ENCODE measurements at places on chromosomes 11 and 22.
A peak's percentile ranks its signal among the peaks of the same experiment; 100 is the strongest.

- no peak overlapping the region for H3K4me3 ChIP-seq
- DNase-seq, result no peak
- H3K36me3 ChIP-seq, result peaks cover 24% of the 10 kb centered on the region
- no peak overlapping the region for H3K27ac ChIP-seq
Observed at GRCh38 chr11:36110668-36111410, 167.0 kb downstream of the LDLRAD3 start.

- no peaks in the 10 kb centered on the region for H3K4me1 ChIP-seq
- H3K36me3 ChIP-seq, result no peaks in the 10 kb centered on the region
- H3K27ac ChIP-seq, result no peak overlapping the region
- H3K4me3 ChIP-seq, result no peak overlapping the region
Observed at GRCh38 chr22:48171271-48171691, 1408.8 kb downstream of the TBC1D22A start.

DNA sequence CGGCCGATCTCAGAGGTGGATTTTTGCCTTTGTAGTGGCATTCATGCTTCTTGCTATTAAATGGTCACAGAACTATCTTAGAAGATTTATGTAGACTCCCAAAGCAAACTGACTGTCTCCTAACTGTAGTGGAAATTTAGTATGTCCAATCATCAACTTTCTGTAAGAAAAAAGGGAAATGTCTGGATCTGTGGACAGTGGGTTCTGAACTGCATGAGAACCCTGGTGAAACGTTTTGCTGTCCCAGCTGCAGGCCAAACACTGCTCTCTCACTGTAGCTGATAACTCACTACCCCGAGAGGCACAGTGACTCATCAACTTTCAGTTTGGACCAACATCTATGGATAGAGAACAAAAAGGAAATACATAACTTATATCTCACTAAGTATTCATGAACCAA, 387.1 kb downstream of the SOX6 start:
- H3K27me3 ChIP-seq, result no peaks in the 10 kb centered on the region
- DNase-seq, result no peak
- H3K4me3 ChIP-seq, result no peak overlapping the region
- H3K27ac ChIP-seq, result peak overlapping the region; percentile 91
- H3K36me3 ChIP-seq, result peaks cover 7% of the 10 kb centered on the region

DNA sequence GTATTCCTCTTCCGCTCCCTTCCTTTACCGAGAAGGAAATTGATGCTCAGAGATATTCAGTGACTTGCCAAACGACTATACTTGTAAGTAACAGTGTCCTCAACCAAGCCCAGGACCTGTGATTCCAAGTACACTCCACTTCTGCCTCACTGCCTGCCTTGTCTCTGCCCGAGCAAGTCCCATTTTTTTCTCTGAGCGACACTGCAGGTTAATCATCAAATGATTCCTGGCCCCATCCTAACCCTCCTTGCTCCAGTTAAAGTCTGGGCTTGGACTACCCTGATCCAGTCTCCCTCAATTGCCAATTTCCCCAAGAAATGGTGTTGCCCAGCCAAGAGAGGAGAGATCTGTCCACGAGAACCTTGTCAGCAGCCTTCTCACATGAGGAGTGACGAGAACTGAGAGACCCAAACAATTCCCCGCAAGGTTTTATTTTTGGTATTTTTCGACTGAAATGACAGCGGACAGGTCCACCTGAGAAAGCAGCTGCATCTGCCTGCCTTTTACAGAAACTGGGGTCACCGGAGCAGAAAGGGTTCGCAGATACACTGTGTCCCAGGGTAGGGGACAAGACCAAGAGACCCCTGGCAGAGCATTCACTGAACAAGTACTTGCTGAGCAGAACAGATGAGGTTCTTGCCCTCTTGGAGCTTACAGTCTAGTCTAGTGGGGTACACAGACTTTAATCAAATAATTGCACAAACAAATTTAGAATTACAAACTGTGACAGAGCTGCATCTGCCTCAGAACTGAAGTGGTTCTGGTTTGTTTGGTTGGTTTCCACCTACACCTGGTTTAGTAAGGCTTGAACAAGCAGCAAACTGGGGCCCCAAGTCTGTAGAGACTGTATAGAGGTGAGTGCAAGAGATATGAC, 11.4 kb downstream of the POU2AF1 start:
- peaks cover 15% of the 10 kb centered on the region for H3K4me1 ChIP-seq
- no peak overlapping the region for H3K27ac ChIP-seq
- no peak overlapping the region for H3K4me3 ChIP-seq
- no peaks in the 10 kb centered on the region for H3K36me3 ChIP-seq

GRCh38 chr11:64848826-64849597, 4.6 kb upstream of the CDC42BPG start:
- no peak for DNase-seq
- H3K27ac ChIP-seq, result no peak overlapping the region
- no peaks in the 10 kb centered on the region for H3K27me3 ChIP-seq
- H3K4me3 ChIP-seq, result no peak overlapping the region
- H3K4me1 ChIP-seq, result peaks cover under 1% of the 10 kb centered on the region

DNA sequence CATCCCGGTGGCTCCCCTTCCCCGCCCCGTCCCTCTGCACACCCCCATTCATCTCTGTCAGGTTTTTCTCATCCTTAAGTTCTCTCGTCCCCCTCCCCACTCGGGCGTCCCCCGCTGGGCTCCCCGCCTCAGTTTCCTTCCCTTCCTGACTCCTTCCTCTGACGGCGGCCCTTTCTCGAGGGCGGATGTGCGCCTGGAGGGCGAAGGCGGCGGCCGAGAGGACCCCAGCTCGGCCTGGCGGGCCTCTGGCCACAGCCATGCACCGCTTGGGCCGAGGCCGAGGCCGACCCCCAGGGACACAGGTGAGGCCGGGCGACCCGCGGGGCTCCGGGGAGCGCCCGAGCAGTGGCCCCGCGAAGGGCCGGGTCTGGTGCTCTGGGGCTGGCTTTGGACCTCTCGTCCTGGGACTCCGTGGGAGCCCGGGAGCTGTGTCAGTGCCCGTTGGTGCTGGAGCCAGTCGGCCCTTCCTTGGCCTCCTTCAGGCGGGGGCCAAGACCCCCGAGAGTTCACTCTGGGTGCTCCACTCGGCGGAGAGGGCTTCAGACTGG, 2.9 kb downstream of the PHLDB1 start:
- H3K27ac ChIP-seq, result no peak overlapping the region
- H3K4me1 ChIP-seq, result peaks cover 39% of the 10 kb centered on the region
- H3K4me3 ChIP-seq, result peak overlapping the region; percentile 37
- no peak for DNase-seq
- H3K36me3 ChIP-seq, result no peaks in the 10 kb centered on the region

DNA sequence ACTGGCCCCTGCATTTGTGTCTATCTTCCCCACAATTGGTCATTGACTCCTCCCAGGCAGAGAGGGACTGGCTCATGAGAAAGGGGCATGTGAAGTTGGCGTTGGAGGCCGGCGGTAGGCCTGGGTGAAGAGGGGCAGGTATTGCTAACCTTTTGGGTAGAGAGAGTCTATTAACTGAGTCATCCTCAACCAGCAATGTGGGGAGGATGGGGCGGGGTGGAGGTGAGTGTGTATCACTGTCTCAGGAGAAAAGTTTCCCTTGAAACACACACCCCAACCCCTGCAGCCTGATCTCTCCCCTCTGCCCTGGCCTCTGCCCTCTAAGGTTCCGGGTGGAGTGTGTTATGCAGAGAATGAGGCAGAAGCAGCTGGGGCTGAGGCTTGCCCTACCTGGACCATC, 60.1 kb upstream of the PHF21B start:
- H3K27ac ChIP-seq, result no peak overlapping the region
- H3K4me3 ChIP-seq, result no peak overlapping the region
- DNase-seq, result no peak
- H3K36me3 ChIP-seq, result no peaks in the 10 kb centered on the region
- peaks cover 2% of the 10 kb centered on the region for H3K4me1 ChIP-seq

DNA sequence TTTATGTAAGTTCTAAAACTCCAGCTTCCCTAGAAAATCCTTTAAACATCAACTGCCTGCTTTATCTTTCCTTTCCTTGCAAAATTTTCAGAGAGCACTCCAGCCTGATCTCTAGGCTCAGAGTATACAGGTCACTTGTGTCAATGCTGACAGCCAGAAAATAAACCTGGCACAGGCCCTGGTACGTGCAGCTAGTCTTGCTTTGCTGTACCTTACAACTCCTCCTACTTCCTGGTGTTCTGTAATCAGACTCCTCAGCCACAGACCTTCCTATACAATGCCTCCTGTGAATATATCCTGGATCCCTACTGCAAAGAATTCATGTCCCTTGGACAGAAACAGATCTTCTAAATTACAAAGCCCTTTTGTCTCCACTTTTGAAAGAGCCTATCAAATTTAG, 24.2 kb upstream of the TMEM123 start:
- H3K4me1 ChIP-seq, result peaks cover 12% of the 10 kb centered on the region
- H3K36me3 ChIP-seq, result no peaks in the 10 kb centered on the region
- no peaks in the 10 kb centered on the region for H3K27me3 ChIP-seq
- no peak overlapping the region for H3K4me3 ChIP-seq
- H3K27ac ChIP-seq, result peak overlapping the region; percentile 9

DNA sequence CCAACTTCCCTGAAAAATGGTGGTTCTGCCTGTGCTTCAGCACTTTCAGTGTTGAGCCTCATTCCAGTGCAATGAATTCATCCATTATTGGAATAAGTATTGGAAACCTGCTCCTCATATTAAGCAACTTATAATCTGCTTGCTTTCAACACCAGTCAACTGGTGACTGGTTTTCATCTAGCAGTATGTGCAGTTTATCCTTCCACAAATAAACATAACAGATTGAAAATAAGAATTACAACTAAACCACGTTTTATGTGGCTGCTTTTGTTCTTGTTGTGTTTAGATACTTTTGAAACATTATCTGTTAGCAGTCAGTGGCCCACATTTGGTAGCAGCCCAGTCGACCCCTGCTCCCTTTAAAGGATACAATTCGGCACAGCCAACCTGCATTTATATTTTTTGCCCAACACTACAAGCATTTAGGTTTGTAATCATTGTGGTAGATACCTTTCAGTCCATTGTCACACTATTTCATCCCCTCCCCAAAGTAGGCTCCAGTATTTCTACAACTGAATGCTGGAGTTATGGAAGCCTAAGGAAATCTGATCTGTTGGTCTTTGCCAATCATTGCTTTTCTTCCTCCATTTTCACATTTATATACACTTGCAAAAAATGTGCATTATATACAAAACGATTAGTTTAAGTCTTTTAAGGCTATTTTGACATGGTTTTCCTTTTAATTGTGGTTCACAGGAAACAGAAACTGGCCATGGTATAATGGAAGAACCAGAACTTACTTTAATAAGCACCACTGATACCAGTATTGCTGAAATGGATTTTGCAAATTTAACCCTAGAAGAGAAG, 13.1 kb downstream of the TAF1D start:
- DNase-seq, result no peak
- no peak overlapping the region for H3K27ac ChIP-seq
- no peaks in the 10 kb centered on the region for H3K27me3 ChIP-seq
- peaks cover 3% of the 10 kb centered on the region for H3K4me1 ChIP-seq

- H3K4me1 ChIP-seq, result no peaks in the 10 kb centered on the region
- peak overlapping the region; percentile 49 for H3K27ac ChIP-seq
- H3K36me3 ChIP-seq, result no peaks in the 10 kb centered on the region
- H3K4me3 ChIP-seq, result no peak overlapping the region
- H3K27me3 ChIP-seq, result no peaks in the 10 kb centered on the region
Observed at GRCh38 chr11:10658621-10659338, 34.8 kb downstream of the IRAG1 start.

- no peaks in the 10 kb centered on the region for H3K4me1 ChIP-seq
- no peak for DNase-seq
- no peak overlapping the region for H3K4me3 ChIP-seq
- H3K36me3 ChIP-seq, result no peaks in the 10 kb centered on the region
Observed at GRCh38 chr11:134615041-134615615, 203.1 kb upstream of the B3GAT1 start.

GRCh38 chr22:49449377-49449776, 378.3 kb downstream of the BRD1 start:
- H3K36me3 ChIP-seq, result no peaks in the 10 kb centered on the region
- no peak for DNase-seq
- H3K4me3 ChIP-seq, result no peak overlapping the region
- peaks cover 59% of the 10 kb centered on the region for H3K27me3 ChIP-seq

DNA sequence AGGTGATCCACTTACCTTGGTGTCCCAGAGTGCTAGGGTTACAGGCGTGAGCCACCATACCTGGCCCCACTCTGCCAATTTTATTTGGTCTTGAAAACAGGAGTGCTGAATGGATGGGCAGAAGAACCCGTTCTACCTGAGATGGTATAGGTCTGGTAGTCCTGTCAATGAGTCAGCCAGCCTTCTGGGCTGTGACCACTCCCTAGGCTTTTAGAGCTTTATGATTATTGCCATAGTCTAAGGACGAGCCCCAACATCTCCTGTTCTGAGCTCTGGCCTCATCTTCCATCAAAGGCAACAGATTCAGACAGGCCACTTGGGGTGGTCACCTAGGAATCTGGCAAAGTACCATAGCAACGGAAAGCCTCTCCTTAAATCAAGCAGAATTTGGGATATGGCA, 11.5 kb downstream of the ZDHHC5 start:
- peaks cover 17% of the 10 kb centered on the region for H3K36me3 ChIP-seq
- no peaks in the 10 kb centered on the region for H3K27me3 ChIP-seq
- no peak for DNase-seq

DNA sequence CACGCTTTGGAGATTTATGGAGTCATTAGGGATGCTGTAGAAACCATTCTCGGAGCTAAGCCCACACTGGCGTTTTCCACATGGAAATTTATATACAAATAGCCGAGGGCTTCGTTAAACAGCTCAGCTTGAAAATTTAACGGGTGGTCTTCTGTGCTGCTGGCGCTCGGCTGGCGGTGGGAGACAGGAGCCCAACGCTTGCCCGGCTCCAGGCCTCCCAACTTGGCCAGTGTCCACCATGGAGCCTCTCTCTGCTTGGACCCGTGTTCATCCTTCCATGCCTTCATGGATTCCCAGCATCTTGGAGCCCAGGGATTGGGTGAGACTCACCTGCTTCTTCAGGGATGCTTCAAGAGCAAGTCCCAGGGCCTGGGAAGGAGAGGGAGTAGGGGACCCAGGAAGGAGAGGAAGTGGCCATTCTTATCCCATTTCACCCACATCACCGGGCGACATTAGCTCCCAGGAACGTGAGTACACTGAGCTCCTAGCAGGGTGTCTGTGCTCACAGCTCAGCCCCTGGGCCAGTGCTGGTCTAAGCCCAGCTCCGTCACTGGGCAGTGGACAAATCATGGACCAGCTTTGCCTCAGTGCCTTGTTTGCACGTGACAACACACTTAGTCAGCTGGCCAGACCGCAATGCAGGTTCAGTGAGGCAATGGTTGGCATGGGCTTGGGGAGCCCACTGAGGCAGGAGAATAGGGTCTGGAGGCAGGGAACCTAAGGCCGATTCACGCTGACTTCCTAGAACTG, 944.3 kb downstream of the BRD1 start:
- DNase-seq, result no peak
- no peaks in the 10 kb centered on the region for H3K36me3 ChIP-seq
- H3K4me3 ChIP-seq, result no peak overlapping the region
- peaks cover 3% of the 10 kb centered on the region for H3K27me3 ChIP-seq
- no peak overlapping the region for H3K27ac ChIP-seq

All from progenitor cell of endocrine pancreas (in vitro differentiated cells).